ENCODE measurements at places on chromosomes 2 and 18.

DNA sequence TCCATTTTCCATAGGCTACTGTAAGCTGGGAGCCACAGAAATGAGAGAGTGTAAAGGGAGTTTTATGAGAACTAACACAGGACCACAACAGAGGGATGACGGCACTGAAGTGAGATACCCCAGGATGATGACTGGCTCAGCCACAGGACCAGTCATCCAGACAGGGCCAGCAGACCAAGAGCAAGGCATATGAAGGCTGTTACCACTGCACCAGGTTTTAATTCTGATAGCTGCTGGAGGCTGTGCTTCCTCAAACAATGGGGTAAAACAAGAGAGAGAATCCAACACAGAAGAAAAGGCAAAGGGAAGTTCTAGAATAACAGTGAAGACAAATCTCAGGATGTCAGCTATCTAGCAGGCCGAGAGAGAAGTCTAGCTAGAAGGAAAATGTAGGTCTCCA lies 94.9 kb downstream of the BCL2 start:
- DNase-seq, result no peak

GRCh38 chr2:172927641-172928357 lies 147.8 kb upstream of the MAP3K20 start:
- no peak for DNase-seq

GRCh38 chr2:197558393-197558792 lies 42.5 kb downstream of the MOB4 start:
- no peak for DNase-seq

GRCh38 chr2:109257653-109258052 lies 128.6 kb downstream of the SH3RF3 start:
- no peak for DNase-seq

- DNase-seq, result no peak
Measured at GRCh38 chr2:134815741-134816140, 22.7 kb upstream of the ACMSD start.

- DNase-seq, result no peak
Measured at GRCh38 chr2:236636714-236637470, 67.3 kb downstream of the ACKR3 start.

- no peak for DNase-seq
Measured at GRCh38 chr2:110674620-110675555, 3.0 kb downstream of the BUB1 start.

DNA sequence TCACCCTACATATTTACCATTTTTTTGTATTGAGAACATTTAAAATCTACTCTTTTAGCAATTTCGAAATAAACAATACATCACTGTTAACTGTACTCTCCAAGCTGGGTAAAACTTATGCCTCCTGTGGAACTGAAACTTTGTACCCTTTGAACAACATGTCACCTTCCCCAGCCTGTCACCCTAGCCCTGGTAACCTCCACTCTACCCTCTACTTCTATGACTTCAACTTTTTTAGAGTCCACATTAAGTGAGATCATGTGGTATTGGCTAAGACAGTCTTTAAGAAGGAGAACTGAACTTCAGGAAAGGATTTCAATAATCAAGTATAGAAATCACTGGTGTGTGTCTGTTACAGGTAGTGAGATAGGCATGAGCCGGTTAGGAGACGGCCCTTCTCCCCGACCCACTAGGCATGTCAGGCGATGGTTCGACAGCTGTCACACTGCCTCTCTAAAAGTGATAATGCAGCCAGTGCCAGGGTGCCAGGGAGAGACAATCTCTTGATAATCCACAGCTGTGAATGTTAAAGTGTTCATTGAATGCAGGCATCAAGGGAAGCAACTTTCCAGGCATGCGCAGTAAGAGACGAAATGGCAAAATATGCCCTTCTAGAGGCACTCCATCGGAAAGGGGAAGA lies 74.6 kb upstream of the RNF152 start:
- no peak for DNase-seq

- no peak for DNase-seq
Measured at GRCh38 chr2:74001781-74002504, 17.2 kb downstream of the TET3 start.

- no peak for DNase-seq
Measured at GRCh38 chr2:37779139-37779538, 107.7 kb upstream of the CDC42EP3 start.

DNA sequence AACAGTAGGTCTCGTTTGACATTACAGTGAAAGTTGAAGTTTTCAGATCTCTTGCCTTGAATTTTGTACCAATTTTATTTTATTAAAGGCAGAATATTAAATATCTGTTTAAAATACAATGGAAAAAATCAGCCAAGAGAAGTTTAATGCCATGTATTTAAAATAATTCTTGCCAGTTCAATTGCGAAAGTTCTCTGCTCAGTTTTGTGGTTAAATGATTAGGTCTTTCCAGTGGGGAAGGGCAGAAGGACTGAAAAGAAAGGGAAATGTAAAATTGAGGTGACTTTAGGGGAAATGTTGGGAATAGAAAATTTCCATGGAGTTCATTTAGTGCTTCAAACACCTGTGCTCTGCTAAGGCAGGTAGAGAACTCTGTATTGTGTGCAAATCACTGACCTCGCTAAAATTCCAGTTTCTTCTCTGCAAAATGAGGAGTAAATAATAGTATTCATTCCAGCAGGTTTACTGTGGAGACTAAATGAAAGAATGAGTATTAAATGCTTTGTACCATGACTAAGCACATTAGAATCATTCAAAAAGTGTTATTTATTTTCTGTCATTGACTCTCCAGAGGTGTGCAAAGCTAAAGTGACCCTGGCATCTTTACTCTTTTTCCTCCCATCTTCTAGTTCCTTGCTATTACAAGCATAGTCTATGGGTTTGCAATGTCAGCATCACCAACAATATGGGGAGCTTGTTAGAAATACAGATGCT lies 74.4 kb downstream of the KIAA1328 start:
- DNase-seq, result no peak

- DNase-seq, result no peak
Measured at GRCh38 chr2:203599509-203599908, 64.4 kb upstream of the RAPH1 start.

- DNase-seq, result no peak
Measured at GRCh38 chr18:73352546-73352945, 484.8 kb upstream of the NETO1 start.

DNA sequence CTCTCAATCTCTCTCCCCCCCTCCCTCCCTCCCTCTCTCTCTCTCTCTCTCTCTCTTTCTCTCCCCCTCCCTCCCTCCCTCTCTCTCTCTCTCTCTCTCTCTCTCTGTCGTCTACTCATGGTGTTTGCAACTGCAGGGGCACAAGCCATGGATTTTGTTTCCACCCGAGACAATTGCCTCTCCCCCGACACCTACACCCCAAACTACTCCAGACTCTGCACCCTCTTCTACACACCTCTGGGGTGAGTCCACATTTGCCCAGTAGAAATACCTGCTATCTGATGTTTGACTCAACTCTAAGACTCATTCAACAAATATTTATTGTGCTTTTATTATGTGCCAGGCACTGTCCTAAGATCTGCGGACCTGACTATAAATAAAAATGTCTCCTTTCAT lies 93.7 kb downstream of the TMEM17 start:
- DNase-seq, result no peak

DNA sequence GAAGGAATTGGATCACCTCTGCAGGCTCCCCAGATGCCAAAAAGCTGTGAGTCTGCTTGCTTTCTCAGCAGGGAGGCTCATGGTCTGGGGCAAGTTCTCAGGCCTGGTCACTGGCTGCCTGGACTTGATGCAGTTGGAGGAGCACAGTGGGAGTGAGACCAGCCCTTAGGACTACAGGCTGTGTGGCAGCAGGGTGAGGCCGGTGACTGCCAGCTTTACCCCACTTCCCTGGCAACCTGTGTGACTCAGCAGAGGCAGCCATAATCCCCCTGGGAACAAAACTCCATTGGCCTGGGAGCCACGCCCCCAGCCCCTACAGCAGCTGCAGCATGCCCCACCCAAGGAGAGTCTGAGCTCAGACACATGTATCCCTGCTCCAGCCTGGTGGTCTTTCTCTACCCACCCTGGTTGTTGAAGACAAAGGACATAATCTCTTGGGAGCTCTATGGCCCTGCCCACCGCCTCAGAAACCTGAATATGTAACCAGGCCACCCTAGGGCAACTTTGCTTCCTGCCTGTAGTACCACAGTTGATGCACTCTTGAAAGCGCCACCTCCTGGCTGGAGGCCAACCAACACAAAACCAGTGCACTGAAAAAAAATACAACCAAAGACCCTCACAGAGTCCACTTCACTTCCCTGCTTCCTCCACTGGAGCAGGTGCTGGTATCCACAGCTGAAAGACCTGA lies 106.8 kb upstream of the SPATS2L start:
- DNase-seq, result no peak

DNA sequence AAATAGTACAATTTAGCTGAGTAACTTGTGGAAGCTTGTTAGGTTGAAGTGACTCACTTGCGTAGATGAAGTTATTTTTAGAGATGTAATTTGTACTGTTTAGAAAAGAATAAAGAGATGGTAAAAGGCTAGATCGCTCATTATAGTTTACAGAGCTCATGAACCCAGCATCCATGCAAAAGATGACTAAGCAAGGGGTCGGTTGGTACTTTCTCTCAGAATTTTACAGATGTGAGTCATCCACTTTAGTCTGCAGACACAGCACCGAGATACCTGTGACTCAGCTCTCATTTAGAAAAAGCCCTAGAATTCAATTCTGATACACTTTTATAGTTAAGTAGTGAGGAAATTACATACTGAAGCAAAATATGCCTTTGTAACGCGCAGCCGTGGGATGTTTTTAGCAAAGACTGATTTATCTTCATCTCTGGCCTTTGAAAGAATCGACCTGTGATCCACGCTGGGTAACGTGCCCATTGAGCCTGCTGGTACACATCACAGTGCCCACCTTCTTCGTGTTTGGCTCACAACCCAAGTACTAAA lies 116.5 kb upstream of the FOSL2 start:
- no peak for DNase-seq

DNA sequence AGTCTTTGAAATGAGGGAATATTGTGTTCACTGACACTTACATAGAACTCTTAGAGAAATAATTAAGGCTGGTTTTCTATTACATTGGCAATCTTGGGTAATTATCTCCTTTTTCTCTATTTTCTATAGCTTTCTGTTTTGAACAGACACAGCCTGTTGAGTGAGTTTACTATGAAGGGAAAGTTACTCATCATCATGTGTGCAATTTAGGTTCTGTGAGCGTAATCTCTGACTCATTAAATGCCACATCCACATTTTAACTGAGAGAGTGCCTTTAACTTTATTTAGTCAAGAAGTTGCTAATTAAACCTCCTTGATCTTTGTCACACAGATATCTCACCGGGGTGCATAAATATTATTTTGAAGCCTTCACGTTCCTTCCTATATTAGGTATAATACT lies 174.0 kb upstream of the SLC8A1 start:
- DNase-seq, result no peak

- no peak for DNase-seq
Measured at GRCh38 chr2:145199827-145200706, 680.1 kb upstream of the ZEB2 start.

DNA sequence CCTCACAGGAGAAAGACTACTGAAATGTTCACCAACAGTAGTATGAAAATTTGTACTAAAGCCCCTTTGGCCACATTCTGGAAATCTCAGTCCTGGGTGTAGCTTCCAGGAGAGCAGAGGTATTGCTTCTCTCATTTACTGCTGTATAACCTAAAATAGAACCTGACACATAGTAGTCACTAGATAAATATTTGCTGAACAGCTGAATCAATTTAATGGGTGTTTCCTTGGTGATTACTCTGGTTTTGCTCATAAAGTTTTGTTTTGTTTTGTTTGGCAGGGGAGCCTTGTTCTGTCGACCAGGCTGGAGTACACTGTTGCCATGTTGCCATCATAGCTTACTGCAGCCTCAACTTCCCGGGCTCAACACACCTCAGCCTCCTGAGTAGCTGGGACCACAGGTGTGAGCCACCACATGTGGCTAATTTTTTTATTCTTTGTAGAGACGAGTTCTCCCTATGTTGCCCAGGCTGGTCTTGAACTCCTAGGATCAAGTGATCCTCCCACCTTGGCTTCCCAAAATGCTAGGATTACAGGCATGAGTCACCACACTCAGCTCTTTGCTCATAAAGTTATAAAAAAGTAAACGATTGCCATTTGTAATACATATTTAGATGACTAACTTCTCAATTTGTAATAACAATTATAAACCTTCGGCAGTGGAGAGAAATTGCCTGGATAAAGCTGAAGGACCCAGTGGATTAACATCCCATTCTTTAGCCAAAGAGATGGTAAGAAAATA lies 11.5 kb upstream of the PARD3B start:
- DNase-seq, result no peak

DNA sequence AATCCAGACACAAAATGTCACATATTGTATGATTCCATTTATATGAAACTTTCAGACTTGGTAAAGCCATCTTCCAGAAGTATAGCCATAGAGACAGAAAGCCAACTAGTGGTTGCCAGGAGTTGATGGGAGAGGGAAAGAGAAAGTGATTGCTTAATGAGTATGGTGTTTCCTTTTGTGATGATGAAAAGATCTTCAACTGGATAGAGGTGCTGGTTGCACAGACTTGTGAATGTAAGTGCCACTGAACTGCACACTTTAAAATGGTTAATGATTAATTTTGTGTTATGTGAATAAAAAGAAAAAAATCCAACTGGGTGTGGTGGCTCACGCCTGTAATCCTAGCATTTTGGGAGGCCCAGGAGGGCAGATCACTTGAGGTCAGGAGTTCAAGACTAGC lies 135.3 kb upstream of the SLC1A4 start:
- DNase-seq, result no peak

- DNase-seq, result no peak
Measured at GRCh38 chr2:170924969-170925368, 4.1 kb upstream of the GORASP2 start.
